ENCODE measurements at places on chromosomes 16 and 17. TPM values are rescaled to one million over a fixed set of nuclear protein-coding genes. Genes with fewer than 3 reads are reported as not detected.

DNA sequence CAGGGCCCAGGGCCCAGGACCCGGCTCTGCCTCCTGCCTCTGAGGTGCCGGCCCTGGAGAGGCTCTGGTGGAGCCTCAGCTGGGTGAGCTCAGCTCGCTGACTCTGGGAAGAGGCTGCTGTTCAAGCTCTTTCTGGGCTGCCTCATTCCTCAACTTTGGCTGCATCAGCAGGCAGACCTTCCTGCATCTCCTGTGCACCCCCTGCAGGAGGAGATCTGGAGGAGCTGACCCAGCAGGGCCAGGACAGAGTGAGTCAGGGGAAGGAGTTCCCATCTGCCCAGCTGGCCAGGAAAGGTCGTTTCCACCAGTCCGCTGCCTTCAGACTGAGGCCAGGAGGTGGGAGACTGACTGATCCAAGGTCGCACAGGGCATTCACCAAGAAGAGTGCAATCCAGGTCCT is 10.7 kb downstream of the CRHR1 start:
- DNase-seq = no peak

GRCh38 chr16:87308826-87309225 is 8.4 kb downstream of the C16orf95 start:
- DNase-seq = no peak

DNA sequence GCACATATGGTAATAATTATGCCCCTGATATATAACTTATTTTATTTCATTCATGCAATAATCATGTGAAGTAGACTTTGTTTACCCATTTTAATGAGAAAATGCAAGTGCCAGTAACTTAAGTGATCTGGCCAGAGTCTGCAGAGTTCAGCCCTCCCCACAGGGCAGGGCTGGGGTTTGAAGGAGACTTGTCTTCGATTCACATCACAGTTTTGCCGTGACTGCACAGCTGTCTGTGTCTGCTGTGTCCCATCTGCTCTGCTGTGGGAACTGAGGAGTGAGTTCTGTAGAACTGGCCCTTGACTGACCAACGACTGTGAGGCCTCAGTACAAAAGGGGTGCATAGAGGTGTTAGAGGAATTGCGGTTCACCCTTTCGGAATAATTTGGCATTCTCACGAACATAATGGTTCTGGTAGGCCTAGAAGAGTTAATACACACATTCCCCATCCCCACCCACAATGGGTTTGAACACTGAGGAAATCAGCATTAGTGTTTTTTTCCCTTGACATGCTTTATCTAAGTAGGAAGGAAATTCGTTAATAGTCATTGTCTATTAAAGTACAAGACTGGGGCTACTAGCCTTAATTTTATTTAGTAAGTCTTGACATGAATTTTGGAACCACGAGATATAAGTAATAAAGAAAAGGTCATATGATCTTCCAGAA is 113.6 kb upstream of the MON1B start:
- DNase-seq = no peak

DNA sequence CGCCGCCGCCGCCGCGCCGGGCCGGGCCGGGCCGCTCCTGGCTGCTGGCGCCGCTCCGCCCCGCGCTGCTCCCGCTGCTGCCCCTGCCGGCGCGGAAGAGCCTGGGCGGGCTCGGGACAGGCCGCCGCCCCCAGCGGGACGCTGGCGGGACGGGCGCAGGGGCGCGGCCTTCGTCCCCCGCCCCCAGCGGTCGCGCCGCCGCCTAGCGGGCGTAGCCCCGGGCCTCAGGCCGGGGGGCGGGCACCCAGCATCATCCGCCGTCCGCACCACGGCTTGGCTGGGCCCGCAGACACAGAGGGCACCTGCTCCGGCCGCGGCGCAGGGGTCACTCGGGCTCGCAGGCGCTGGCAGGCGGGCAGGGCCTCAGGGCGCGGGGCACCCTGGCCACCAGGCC is at the start of gene AMFR:
AMFR (minus strand) TSS at position 107 of the 394 bp plus-strand sequence. CDS start 218 bp downstream, outside the sequence.
- no peak for DNase-seq

DNA sequence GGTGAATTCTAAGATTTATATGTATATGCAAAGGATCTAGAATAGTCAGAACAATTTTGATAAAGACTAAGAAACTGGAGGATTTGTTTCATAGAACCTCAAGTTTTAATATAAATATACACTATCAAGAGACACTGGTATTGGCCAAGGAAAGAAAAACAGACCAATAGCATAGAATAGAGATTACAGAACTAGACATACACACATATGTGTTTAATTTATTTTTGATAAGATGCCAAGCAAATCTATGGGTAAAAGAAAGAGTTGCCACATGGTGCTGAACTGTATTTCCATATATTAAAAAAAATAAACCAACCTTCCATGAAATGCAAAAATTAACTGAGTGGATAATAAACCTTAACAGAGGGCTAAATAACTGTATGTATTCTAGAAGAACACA is 27.9 kb upstream of the LRRC37A3 start:
- DNase-seq = no peak

The TEKT5 gene
- total RNA-seq = 0.12 TPM

DNA sequence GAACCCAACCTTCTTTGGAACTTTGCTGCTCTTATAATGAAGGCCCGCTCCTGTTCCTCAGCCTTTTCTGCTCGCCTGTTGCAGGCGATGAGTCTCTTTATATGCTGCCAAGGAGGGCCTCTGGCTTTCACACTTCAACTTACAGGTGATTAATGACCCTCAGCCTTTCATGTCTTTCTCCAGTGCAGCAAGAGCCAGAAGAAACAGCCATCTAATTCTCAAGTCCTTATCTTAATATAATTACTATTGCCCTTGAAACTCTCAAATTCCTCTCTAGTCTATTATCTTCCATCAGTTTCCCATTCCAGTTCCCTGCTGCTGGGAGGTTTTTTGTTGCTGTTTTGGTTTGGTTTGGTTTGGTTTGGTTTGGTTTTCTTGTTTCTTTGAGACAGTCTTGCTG is 121.8 kb upstream of the MED13 start:
- no peak for DNase-seq

The SP6 gene
- 0.48 TPM for total RNA-seq

DNA sequence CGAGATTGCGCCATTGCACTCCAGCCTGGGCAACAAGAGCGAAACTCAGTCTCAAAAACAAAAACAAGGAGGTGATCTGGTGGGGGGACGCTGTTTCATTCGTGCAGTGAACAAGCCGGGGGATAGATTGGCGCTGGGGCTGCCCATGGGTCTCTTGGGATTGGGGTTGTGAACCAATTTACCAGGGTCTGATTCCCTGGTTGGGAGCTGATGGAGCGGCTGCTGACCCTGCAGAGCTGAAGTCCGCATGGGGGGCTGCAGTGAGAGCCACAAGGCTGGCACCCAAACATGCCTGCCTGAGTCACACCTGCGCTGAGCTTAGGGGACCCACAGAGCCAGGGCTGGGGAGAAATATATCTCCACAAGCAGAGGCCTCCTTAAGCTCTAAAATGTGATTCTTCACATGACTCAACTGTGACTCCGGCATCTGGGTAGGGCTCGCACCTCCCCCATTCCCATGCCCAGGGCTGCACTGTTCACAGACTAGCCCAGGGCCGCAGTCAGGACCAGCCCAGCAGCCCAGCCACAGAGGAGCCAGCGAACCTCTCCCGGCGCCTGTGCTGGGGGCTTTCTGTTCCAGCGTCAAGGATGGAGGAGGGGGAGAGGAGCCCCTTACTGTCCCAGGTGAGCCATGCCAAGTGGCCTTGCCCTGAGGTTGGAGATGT is 5.0 kb downstream of the TSPAN10 start:
- no peak for DNase-seq

The SRCIN1 gene
- total RNA-seq = not detected

- no peak for DNase-seq
These were observed 20.0 kb downstream of the HS3ST3B1 start for GRCh38 chr17:14320734-14321475.

GRCh38 chr17:70352834-70353233 is 183.5 kb downstream of the KCNJ2 start:
- no peak for DNase-seq

The RNF157 gene
- 0.58 TPM for total RNA-seq

- DNase-seq = no peak
These were observed 142.9 kb upstream of the MYOCD start for GRCh38 chr17:12522743-12523183.

DNA sequence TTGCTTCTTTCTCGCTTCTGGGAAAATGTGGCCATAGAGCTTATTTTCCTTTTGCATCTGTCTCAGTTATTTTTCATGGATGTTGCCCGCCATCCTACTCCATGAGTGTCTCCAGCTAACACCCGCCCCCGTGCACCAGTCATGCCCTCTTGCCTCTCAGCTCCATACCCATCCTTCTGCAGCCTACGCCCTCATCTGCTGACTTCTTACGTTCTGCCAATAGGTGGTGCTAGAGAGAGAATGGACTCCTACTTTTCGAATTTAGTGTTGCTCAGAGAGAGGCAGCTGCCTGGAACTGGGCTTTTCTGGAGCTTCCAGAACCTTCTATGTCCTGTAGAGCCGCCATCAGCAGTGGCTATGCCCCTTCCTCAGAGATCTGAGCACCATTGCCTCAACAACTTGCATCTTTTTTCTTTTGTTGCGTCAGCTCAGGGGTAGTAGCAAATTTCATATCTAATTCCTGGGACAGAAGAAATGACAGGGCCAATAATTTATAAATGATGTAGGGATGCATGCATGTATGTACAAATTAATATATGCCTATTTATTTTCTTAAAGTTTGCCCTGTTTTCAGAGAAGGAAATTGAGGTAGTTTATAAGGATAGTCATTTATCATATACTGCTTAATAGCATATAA is 119.7 kb upstream of the MYOCD start:
- DNase-seq = no peak

The DOC2A gene
- total RNA-seq = 0.06 TPM

GRCh38 chr17:50134206-50135110 is 4.5 kb upstream of the SAMD14 start:
- DNase-seq = no peak

- no peak for DNase-seq
These were observed at the start of gene IKZF3 for GRCh38 chr17:39863918-39864746. Gene IKZF3 (minus strand): TSS chr17:39864312. CDS start chr17:39864126, 186 bp downstream.

- DNase-seq = no peak
These were observed 25.5 kb downstream of the MYO18A start for GRCh38 chr17:29154516-29155226.

- DNase-seq = no peak
These were observed 10.5 kb downstream of the OSBPL7 start for GRCh38 chr17:47810901-47811635.

GRCh38 chr16:20838240-20838639 is 31.9 kb downstream of the REXO5 start:
- no peak for DNase-seq

GRCh38 chr17:55441544-55441943 is 19.9 kb upstream of the MMD start:
- no peak for DNase-seq

DNA sequence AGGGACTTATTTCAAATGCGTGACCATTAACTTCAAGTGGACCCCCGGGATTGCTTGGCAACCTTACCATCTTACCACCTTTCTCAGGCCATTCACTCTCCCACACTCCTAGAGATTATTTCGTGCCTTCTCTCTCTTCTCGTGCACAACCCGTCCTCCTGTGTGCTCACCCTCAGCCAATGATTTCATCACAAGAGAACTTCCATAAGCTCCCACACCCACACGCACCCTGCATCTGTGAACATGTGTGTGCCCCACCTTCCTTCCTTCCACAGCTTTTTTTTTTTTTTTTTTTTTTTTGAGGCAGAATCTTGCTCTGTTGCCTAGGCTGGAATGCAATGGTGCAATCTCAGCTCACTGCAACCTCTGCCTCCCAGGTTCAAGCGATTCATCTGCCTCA is 27.4 kb upstream of the CDH3 start:
- no peak for DNase-seq

DNA sequence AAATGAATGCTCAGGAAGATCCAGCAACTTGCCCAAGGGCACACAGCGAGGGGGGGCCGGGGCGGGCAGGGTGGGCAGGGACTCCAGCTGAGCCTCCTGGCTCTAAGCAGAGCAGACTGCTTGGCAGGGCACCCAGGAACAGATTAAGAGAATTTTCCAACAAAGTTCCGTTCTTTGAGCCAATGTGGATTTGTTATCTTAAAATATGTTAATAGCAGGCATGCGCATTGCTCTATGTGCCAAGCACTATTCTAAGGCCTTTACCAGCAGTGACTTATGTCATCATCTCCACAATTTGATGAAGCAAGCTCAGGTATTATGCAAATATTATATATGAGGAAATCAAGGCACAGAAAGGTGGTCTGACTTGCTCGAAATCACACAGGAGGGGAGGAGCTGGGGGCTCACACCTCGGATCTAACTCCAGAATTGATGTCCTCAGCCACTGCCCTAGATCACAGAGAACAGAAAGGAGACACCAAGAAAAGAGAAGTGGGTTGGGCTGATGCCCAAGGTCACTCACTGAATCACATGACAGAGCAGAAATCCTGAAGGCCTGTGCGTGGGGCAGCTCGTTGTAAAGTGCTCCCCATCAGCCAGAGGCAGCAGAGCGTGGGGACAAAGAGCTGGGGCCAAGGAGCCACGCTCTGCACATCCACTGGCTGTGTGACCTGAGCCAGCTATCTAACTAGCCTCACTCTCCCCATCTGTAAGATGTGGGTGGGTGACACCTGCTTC is 23.2 kb upstream of the MEAK7 start:
- no peak for DNase-seq

DNA sequence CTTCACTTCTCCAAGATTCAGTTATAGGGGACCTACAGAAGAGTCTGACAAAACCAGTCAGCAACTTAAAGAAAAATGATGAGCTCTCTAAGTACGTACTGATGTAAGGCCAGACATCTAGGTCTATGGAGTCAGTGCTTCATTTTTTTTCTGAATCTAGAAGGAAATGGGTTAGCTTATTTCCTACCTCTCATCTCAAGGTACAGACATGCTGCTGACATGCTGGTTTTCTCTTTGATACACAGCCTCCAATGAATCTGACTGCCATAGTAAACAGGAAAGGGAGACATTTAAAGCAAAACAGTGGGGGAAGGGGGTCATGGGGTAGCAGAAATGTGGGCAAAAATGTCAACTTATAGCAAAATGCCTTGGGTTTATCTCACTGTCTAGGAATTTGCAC is 16.4 kb downstream of the CDR2 start:
- DNase-seq = no peak

- peak; percentile 65 for DNase-seq
These were observed 204.9 kb upstream of the KCNJ16 start for GRCh38 chr17:69870091-69870530.

GRCh38 chr17:59154721-59155438 is at the start of gene SKA2:
Gene SKA2 (minus strand): TSS chr17:59155186. CDS start chr17:59155163, 23 bp downstream.
- no peak for DNase-seq

The XYLT1 gene
- total RNA-seq = 6.0 TPM

GRCh38 chr17:78418326-78419026 is 40.0 kb downstream of the PGS1 start:
- DNase-seq = no peak

DNA sequence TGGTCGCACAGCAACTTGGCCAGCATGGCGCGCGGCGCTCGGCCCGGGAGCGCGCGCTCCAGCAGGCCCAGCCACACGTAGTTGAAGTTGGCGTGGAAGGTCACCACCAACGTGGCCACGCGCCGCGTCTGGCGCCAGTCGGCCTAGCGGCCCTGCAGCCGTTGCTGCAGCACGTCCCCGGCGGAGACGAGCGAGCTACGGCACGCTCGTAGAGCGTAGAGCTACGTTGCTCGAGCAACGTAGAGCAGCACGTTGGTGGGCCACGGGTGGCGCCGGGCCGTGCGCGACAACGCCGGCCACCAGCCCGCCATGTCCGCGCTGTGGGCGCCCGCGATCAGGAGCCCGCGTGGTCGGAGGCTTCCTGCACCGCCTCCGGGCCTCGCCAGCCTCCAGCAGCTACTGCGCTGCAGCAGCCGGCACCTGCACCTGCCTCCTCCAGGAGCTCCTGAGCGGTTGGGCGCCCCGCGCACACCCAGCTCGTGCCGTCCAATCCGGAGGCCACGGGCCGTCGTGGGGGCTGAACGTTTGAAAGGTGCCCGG is 13.4 kb upstream of the SULT1A1 start:
- DNase-seq = no peak
